ENCODE measurements at places on chromosomes 7 and 10. TPM values are rescaled to one million over a fixed set of nuclear protein-coding genes. Genes with fewer than 3 reads are reported as not detected.

The SCIN gene
- 15.3 TPM for total RNA-seq

The CRYGN gene
- not detected for total RNA-seq

DNA sequence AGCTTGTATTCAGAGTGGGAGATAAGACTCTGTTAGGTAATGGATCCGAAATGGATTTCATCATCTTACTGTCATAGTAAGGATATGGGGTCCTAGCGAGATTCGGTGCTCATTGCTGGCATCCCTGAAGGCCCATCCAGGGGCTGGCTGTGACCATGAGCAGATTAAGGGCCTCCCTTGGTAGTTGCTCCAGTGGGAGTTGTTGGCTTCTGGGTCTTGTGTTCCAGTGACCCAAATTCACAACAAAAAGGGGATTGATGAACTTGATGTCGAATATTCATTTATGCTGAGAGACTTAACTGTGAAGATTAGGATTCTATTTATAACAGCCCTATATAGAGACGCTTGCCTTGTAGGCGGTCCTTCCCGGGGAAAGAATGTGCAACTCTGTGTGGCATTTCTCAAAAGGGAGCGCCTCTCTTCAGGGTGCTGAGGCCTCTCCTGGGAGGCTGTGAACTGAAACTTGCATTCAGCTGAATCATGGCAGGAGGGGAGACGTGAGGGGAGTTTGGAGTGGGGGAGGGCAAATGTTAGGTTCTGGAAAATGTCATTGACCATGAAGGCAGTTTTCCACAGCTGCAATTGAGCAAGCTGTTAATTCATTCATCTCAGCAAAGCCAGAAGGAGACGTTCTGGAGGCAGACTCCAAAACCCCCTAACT is 233.1 kb upstream of the FZD8 start:
- no peaks in the 10 kb centered on the region for H3K27me3 ChIP-seq
- no peak overlapping the region for H3K27ac ChIP-seq
- H3K36me3 ChIP-seq = no peaks in the 10 kb centered on the region
- DNase-seq = no peak

- no peaks in the 10 kb centered on the region for H3K36me3 ChIP-seq
- no peaks in the 10 kb centered on the region for H3K4me1 ChIP-seq
- DNase-seq = no peak
- H3K27ac ChIP-seq = no peak overlapping the region
- H3K4me3 ChIP-seq = no peak overlapping the region
Measured at GRCh38 chr10:95196046-95196445, 2.0 kb downstream of the ACSM6 start.

DNA sequence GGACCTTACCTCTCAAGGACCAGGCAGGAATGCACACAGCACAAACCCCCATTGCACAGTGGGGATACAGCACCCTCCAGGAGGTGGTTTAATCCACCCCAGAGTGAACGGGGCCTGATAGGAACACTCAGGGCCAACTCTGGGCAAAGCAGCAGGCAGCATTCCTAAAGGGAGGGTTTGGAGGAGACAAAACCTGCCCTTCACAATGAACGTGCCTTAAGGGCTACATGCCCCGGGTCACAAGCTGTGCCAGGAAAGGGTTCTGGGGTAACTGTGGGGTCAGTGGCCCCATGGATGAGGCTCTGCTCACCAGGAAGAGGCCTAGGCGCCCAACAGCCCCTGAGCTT is 1.1 kb downstream of the GPRIN2 start:
- peaks cover 9% of the 10 kb centered on the region for H3K4me1 ChIP-seq
- DNase-seq = no peak
- H3K4me3 ChIP-seq = peak overlapping the region; percentile 62
- H3K27me3 ChIP-seq = peaks cover 21% of the 10 kb centered on the region
- peak overlapping the region; percentile 61 for H3K27ac ChIP-seq
- no peaks in the 10 kb centered on the region for H3K36me3 ChIP-seq
